Aorta (tissue), 5 donors: ENCODE measurements at places on chromosomes 4 and X. TPM values are rescaled to one million over a fixed set of nuclear protein-coding genes. Genes with fewer than 3 reads are reported as not detected.

GRCh38 chr4:46594661-46595060 lies 204.7 kb upstream of the GABRA2 start:
- no peaks in the 10 kb centered on the region for H3K36me3 ChIP-seq
- no peak overlapping the region for H3K27ac ChIP-seq
- H3K27me3 ChIP-seq: no peaks in the 10 kb centered on the region

Gene PPP2R2C
- total RNA-seq: 1.3 TPM

- H3K4me1 ChIP-seq: no peaks in the 10 kb centered on the region
Measured at GRCh38 chrX:74535408-74536151, 78.8 kb downstream of the RLIM start.

DNA sequence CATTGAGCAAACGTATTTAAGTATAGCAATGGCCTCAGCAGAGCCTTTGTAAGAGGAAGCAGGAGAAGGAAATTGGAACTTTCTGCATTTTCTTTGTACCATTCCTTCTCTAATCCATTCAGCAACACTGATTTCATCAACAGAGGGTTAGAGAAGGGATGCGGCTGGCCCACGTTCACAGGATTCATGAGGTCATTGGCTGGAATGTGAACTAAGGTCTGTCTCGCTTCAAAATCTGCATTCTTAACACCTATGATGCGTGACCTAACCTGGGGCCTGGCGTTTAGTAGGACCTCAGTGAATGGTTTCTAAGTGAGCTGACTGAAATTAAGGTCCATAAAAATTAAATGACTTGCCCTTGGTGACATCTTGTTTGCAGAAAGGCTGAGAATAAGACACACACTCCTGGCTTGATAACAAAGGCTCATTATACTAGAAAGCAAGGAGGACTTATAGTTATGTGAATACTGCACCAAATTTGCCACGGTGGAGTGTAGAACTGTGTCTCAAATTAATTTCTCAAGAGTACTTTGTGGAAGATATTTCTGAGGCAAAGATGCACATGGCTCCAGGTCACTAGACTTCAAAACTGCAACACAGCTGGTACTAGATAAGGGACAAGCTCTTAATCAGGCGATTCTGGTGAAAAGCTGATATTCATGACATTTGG lies 25.4 kb downstream of the FGFBP1 start:
- DNase-seq: no peak
- no peaks in the 10 kb centered on the region for H3K27me3 ChIP-seq
- H3K4me1 ChIP-seq: no peaks in the 10 kb centered on the region
- H3K4me3 ChIP-seq: no peak overlapping the region
- no peak overlapping the region for H3K27ac ChIP-seq

Gene GPR143
- 0.45 TPM for total RNA-seq

Gene FABP2
- total RNA-seq: not detected

DNA sequence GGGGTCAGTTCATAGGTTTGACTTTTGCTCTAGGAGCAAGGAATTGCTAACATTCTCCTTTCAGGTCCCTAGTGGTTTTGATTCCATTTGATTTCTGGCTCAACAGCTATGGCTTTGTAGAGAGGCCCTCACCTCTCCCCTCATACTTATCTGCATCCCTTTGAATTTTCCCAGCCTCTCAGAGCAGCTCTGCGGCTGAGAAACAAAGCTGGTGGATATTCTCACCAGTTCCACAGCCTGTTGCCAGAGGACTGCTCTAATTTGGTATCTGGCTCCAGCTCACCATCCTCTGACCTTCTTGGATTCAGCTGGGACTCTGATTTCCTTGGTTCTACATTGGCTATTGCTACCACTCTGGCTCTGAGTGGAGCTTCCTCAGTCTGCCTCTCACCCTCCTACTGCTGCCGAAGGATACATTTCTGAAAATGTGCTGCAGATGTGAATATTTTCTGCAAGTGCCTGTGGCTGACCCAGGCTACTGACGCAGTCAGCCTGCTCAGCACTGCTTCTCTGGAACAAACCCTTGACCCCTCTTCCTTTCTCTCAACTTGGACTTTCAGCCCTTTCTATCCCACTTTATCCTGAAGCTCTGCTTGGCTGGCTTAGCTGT lies 110.9 kb upstream of the ENPEP start:
- H3K27me3 ChIP-seq: no peaks in the 10 kb centered on the region
- no peak overlapping the region for H3K27ac ChIP-seq
- H3K4me1 ChIP-seq: no peaks in the 10 kb centered on the region
- H3K36me3 ChIP-seq: no peaks in the 10 kb centered on the region

DNA sequence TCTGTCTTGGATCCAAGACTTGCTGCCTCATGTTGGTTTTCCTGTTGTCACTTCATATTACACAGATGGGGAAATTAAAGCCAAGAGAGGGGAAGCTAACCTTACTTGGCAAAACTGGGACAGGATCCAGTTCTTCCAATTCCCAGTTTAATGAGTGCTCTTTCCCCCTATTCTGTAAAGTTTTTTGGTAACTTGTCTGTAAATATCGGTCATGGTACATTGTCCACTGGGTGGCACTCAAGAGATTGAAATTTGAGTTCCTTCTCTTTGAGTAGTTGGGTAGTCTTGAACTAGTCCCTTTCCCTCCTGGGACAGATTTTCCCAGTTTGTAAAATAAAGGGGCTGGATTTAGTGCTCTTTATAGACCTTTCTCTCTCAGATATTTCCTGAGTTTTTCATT lies 12.4 kb upstream of the EOLA2 start:
- no peaks in the 10 kb centered on the region for H3K36me3 ChIP-seq
- no peak for DNase-seq
- H3K4me1 ChIP-seq: no peaks in the 10 kb centered on the region
- H3K27me3 ChIP-seq: no peaks in the 10 kb centered on the region

GRCh38 chr4:94995684-94996394 lies 238.1 kb downstream of the BMPR1B start:
- no peaks in the 10 kb centered on the region for H3K36me3 ChIP-seq
- no peak for DNase-seq
- H3K27me3 ChIP-seq: no peaks in the 10 kb centered on the region
- H3K4me3 ChIP-seq: peak overlapping the region; percentile 93
- peaks cover 2% of the 10 kb centered on the region for H3K4me1 ChIP-seq

DNA sequence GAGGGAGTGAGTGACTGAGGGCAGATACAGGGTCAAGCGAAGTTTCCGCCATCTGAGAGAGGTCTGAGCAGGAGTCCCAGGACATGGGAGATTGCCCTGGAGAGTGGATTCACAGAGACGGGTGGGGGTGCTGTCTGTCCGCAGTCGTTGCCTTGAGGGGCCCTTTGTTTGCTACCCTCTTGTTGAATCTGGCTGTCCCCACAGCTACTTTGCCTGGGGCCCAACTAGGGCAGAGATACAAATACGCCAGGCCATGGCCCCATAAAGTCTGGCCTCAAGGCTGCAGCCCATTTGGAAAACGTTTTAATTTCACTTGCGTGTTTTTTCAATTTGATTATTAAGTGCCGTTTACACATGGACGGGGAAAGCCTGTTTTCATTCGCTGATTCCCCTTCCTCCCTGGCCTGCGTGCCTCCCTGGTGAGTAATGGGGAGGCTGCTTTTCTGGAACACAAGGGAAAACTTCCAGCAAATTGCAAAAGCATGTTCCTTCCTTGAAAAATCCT lies 134.4 kb downstream of the SMIM20 start:
- H3K27me3 ChIP-seq: no peaks in the 10 kb centered on the region
- peaks cover 4% of the 10 kb centered on the region for H3K4me1 ChIP-seq
- no peaks in the 10 kb centered on the region for H3K36me3 ChIP-seq
- DNase-seq: peak; percentile 80
- no peak overlapping the region for H3K27ac ChIP-seq
- no peak overlapping the region for H3K4me3 ChIP-seq

Gene PCDH10
- 15.1 TPM for total RNA-seq
